ENCODE measurements at places on chromosomes 7 and 10.

GRCh38 chr7:134954197-134955082 is 31.9 kb upstream of the AGBL3 start:
- DNase-seq: peak; percentile 37

GRCh38 chr10:2012209-2012608 is 274.9 kb upstream of the ADARB2 start:
- DNase-seq: no peak

GRCh38 chr10:113052076-113052830 is 102.2 kb downstream of the TCF7L2 start:
- no peak for DNase-seq

GRCh38 chr10:17101257-17101909 is 28.2 kb downstream of the CUBN start:
- DNase-seq: no peak

DNA sequence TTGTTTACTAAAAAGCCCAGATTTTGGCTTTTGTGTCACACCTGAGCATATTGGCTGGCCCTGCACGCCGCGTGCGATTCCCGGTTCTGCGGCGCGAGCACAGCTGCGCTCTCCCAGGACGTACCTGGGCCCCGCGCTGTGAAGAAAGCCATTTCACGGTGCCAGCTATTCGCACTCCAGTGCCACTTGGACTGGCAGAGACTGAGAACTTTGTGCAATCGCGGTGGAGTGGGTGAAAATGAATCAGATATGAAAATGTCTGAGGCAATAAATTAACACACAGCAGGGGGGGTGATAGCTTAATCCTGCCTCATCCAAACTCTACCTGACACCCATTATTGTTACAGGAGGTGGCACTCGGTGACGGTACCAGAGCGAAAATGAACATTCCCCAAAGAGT is 330.1 kb upstream of the MGMT start:
- DNase-seq: no peak

DNA sequence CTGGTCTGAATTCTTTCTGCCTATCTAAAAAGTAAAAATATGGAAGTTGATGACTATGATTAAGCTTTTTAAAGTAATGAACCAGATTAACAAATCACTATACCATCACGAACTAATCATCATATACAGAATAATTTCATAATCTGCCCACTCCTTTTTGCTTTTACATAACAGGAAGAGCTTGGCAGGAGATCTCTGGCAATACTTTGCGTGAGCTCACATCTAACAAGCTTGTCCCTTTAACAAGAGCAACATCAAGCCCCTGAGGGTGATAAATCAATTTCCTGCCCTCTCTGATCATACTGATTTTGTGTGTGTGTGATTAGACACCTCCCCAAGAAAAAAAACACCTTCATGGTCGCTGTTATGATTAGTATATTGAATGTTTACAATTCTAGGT is 143.5 kb upstream of the ASAH2 start:
- no peak for DNase-seq

GRCh38 chr7:110568932-110569331 is 522.0 kb upstream of the LRRN3 start:
- no peak for DNase-seq

GRCh38 chr7:130277763-130278643 is 11.3 kb downstream of the CPA2 start:
- no peak for DNase-seq

DNA sequence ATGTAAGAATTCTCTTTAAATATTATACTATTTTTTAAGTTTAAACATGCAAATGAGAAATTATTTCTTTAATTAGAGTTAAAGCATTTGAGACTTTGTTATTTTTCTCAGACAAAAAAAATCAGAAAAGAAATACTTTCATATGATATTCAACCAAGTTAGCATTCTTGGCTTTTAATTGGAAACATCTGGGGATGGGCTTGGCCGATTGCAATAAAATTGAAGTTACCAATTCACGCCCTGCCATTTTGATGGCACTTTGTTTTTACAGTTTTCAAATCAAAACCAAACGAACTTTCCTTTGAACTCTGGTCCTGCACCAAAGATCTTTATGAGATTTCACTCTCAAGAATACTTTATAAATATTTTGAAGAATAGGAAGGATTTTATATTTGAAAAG is 127.7 kb downstream of the ATE1 start:
- DNase-seq: no peak

DNA sequence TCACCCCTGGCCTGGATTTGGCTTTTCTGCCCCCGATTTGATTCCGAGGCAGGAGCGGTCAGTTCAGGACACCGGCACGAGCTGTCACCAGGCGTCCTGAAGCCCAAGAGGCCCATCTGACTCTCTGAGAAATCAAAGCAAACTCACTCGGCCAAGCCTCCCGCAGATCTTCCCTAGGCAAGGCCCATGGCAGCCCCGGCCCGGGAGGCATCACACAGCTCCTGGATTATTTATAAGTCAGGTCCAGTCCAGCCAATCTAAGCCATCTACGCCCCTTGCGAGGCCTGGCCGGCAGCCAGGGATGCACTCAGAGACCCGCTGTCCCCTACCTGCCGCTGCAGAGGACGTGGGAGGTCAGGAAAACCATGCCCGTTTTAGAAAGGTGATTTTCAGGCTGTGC is 87.3 kb upstream of the DIP2C start:
- DNase-seq: no peak

GRCh38 chr7:380711-381210 is 90.8 kb downstream of the FOXL3 start:
- DNase-seq: no peak

GRCh38 chr10:102480396-102480795 is 22.1 kb downstream of the ACTR1A start:
- DNase-seq: no peak

- DNase-seq: no peak
These were observed 189.7 kb upstream of the SEMA3D start for GRCh38 chr7:85376589-85376988.

DNA sequence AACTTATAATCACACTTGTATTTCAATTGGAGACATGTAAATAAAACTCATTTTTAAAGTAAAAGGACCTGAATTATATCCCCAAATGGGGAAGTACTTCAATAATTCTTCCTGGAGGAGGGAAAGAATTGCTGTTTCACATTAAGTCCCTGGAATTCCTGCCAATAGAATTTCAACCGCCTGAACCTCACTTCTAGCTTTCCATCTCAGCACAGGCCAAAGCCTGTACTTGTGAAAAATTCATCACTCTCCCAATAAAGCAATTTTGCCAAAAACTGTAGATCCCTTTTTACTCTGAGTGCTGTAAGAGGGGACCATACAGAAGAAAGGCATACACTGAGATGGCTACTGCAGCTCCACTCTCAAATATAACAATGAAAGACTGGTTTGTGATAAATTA is 54.8 kb downstream of the CADPS2 start:
- DNase-seq: no peak

GRCh38 chr7:83930262-83930661 is 264.3 kb downstream of the SEMA3A start:
- DNase-seq: no peak

GRCh38 chr10:12397941-12398340 is 48.6 kb downstream of the CAMK1D start:
- DNase-seq: no peak

DNA sequence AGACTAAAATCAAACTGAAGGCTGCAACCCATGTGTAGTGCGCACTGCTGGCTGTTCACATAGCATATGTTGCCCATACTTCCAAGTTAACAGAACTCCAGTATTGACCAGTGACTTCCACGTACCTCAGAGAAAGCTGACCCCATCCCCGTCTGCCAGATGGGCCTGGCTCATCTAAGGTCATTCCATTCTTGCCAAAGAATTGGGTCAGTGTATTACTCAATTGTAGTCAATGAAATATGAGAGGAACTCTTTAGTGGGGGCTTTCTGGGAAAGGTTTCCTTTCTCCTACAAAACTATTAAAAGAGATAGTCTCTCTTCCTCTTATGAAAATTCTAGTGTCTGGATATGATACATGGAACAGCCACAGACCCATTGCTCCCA is 238.6 kb downstream of the COBL start:
- DNase-seq: no peak

GRCh38 chr7:29610086-29610485 is 46.5 kb downstream of the PRR15 start:
- no peak for DNase-seq

- no peak for DNase-seq
These were observed 415.1 kb downstream of the INHBA start for GRCh38 chr7:41287559-41288335.

Data from GM10248 (cell line).